ENCODE measurements at places on chromosomes 13 and 19. TPM values are rescaled to one million over a fixed set of nuclear protein-coding genes. Genes with fewer than 3 reads are reported as not detected.

- H3K27ac ChIP-seq = no peak overlapping the region
- no peaks in the 10 kb centered on the region for H3K36me3 ChIP-seq
- peaks cover 9% of the 10 kb centered on the region for H3K27me3 ChIP-seq
- no peak overlapping the region for H3K4me3 ChIP-seq
- no peaks in the 10 kb centered on the region for H3K4me1 ChIP-seq
Observed at GRCh38 chr19:28247243-28247642, 965.7 kb downstream of the UQCRFS1 start.

- no peak overlapping the region for H3K27ac ChIP-seq
- DNase-seq = peak; percentile 52
Observed at GRCh38 chr19:14089662-14090508, 666 bp downstream of the SAMD1 start.

DNA sequence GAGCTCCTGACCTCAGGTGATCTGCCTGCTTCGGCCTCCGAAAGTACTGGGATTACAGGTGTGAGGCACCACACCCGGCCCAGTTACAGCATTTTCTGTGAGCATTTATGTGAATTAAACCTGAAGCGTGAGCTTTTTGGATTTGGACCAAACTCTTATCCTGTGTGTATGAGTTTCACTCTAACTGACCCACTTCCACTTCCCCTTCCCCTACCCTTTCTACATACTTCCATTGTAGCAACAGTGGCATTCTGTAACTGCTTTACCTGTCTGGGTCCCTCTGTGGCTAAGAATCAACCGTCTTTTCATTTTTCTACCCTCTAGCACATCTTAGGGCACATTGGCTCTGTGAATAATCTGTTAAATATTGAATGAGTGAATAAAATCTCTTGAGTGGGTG, 16.2 kb downstream of the FRY start:
- no peak overlapping the region for H3K27ac ChIP-seq
- H3K4me3 ChIP-seq = no peak overlapping the region
- H3K27me3 ChIP-seq = no peaks in the 10 kb centered on the region

DNA sequence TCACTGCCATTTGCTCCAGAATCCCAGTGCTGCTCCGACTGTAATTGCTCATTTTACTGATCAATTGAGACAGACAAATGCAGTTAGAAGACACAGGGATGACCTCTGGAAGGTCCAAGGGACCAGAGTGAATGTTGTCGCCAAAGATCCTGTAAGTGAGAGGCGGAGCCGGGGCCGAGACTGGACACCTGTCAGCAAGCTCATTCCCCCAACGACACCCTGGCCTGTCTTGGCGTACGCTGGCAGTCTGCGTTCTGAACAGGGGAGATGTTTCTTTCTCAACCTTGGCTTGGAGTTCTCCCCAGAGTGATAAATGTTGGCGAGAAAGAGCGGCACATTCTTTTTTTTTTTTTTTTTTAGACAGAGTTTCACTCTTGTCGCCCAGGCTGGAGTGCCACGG, 24.2 kb downstream of the GADD45B start:
- no peak overlapping the region for H3K4me3 ChIP-seq
- H3K27me3 ChIP-seq = no peaks in the 10 kb centered on the region
- peaks cover 3% of the 10 kb centered on the region for H3K4me1 ChIP-seq
- H3K36me3 ChIP-seq = no peaks in the 10 kb centered on the region

DNA sequence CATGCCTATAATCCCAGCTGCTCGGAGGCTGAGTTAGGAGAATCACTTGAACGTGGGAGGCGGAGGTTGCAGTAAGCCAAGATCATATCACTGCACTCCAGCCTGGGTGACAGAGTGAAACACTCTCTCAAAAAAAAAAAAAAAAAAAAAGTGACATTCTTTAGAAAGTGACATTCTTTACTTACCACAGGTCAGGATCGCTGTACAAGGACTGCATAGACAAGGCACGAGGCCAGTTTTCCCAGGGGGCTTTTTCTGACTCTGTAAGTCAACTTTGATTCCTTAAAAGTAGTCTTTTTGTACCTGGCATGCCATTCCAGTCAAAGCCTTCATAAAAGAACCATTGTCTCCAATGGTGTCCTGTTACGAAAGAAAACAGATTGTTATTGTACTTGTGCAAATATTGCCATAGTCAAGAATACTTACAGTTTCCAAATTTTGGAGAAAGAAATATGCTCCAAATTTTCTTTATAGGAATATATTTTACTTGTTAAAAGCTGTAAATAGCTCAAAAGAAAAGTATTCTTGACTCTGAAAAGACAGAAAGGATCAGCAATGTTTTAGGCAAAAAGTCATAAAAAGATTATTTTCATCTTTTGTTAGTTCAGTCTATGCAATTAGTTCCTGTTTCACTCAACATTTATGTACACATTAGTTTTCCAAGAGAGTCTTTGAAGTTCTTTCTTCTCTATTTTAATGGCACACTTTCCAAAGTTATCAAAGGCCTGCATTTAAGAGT, 39.3 kb downstream of the CEACAM1 start:
- H3K27ac ChIP-seq = no peak overlapping the region
- H3K4me3 ChIP-seq = no peak overlapping the region
- no peak for DNase-seq
- H3K36me3 ChIP-seq = no peaks in the 10 kb centered on the region
- peaks cover 1% of the 10 kb centered on the region for H3K4me1 ChIP-seq

DNA sequence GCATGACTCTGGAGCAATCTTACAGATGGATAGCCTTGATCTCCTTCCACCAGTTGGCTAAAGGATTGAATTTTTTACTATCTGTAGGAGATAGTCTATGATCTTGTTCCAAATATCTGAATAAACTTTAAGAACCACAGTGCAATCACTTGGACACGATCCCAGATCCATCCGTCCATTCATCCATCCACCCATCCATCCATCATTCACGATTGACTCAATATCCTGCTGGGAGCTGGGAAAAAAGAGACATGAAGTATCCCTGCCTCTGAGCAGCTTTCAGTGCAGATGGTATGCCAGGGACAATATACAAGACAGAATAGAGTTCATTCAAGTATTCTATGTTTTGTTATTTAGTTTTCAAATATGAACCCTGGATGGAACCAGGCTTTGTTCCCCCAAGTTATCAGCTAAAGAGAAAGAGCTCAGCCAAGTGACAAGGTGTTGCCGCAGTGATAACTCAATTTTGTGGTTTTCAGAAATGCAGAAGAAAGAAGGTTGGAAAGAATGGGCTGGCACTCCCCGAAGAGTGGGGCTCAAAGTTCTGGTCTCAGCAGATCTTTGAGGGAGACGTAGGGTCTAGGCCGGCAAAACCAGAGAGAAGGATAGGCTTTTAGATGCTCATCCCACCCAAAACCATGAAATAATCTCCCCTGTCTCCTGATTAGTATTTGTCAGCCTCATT, 66.3 kb downstream of the IRS2 start:
- H3K4me1 ChIP-seq = peaks cover 54% of the 10 kb centered on the region
- H3K4me3 ChIP-seq = no peak overlapping the region
- peak overlapping the region; percentile 79 for H3K27ac ChIP-seq
- DNase-seq = no peak

- H3K27me3 ChIP-seq = no peaks in the 10 kb centered on the region
- H3K27ac ChIP-seq = no peak overlapping the region
- no peak overlapping the region for H3K4me3 ChIP-seq
- H3K36me3 ChIP-seq = no peaks in the 10 kb centered on the region
- H3K4me1 ChIP-seq = no peaks in the 10 kb centered on the region
- no peak for DNase-seq
Observed at GRCh38 chr19:11970174-11970573, 5.3 kb downstream of the ZNF763 start.

- H3K36me3 ChIP-seq = no peaks in the 10 kb centered on the region
- no peak overlapping the region for H3K27ac ChIP-seq
- DNase-seq = peak; percentile 78
- H3K27me3 ChIP-seq = no peaks in the 10 kb centered on the region
Observed at GRCh38 chr13:94674609-94675348, 37.6 kb downstream of the SOX21 start.

GRCh38 chr13:72586518-72586917, 140.9 kb downstream of the MZT1 start:
- no peak for DNase-seq
- H3K36me3 ChIP-seq = no peaks in the 10 kb centered on the region
- H3K4me3 ChIP-seq = no peak overlapping the region
- H3K27ac ChIP-seq = no peak overlapping the region

GRCh38 chr19:6509118-6509971, 7.2 kb upstream of the TUBB4A start:
- H3K4me3 ChIP-seq = no peak overlapping the region
- DNase-seq = peak; percentile 57
- no peaks in the 10 kb centered on the region for H3K4me1 ChIP-seq
- no peaks in the 10 kb centered on the region for H3K36me3 ChIP-seq

GRCh38 chr13:109704771-109705635, 81.4 kb downstream of the IRS2 start:
- no peaks in the 10 kb centered on the region for H3K27me3 ChIP-seq
- peaks cover 7% of the 10 kb centered on the region for H3K4me1 ChIP-seq
- H3K4me3 ChIP-seq = no peak overlapping the region
- no peaks in the 10 kb centered on the region for H3K36me3 ChIP-seq
- H3K27ac ChIP-seq = peak overlapping the region; percentile 91

- H3K27ac ChIP-seq = no peak overlapping the region
- peaks cover 10% of the 10 kb centered on the region for H3K4me1 ChIP-seq
- DNase-seq = no peak
- no peak overlapping the region for H3K4me3 ChIP-seq
- no peaks in the 10 kb centered on the region for H3K27me3 ChIP-seq
- H3K36me3 ChIP-seq = no peaks in the 10 kb centered on the region
Observed at GRCh38 chr13:51997186-51997585, 14.1 kb downstream of the ATP7B start.

DNA sequence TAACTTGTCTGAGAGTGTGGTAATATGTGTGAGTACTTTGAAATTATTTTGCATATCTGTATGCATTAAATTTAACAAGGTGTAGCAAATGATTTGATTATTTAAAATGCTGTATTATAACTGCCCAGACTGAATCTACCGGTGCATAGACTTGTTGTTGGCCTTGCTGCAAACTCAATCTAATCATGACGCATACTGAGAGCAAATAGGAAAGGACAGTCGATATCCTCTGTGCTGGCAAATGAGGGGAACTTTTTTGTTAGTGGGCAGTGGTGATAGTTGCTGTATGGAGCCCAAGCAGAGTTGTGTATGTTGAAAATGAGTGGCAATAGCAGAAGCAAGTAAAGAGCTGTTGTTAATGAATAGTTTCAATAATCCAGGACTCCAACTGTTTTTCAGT, 127.4 kb downstream of the LMO7 start:
- no peaks in the 10 kb centered on the region for H3K36me3 ChIP-seq
- H3K27ac ChIP-seq = peak overlapping the region; percentile 82
- H3K4me1 ChIP-seq = peaks cover 47% of the 10 kb centered on the region
- DNase-seq = no peak
- H3K27me3 ChIP-seq = no peaks in the 10 kb centered on the region
- H3K4me3 ChIP-seq = peak overlapping the region; percentile 73

- no peaks in the 10 kb centered on the region for H3K27me3 ChIP-seq
- no peak within 1 kb of the TSS for H3K27ac ChIP-seq
- peaks cover 26% of the 10 kb centered on the region for H3K36me3 ChIP-seq
- H3K4me1 ChIP-seq = peaks cover 53% of the 10 kb centered on the region
- no peak for DNase-seq
Observed at GRCh38 chr19:2249010-2249866, at the start of gene AMH. Gene AMH (plus strand): TSS chr19:2249323. CDS start chr19:2249333, 10 bp downstream.

- H3K27ac ChIP-seq = no peak overlapping the region
- H3K4me1 ChIP-seq = no peaks in the 10 kb centered on the region
- peak overlapping the region; percentile 41 for H3K4me3 ChIP-seq
- H3K27me3 ChIP-seq = no peaks in the 10 kb centered on the region
Observed at GRCh38 chr19:21383980-21384582, 12.9 kb upstream of the ZNF493 start.

DNA sequence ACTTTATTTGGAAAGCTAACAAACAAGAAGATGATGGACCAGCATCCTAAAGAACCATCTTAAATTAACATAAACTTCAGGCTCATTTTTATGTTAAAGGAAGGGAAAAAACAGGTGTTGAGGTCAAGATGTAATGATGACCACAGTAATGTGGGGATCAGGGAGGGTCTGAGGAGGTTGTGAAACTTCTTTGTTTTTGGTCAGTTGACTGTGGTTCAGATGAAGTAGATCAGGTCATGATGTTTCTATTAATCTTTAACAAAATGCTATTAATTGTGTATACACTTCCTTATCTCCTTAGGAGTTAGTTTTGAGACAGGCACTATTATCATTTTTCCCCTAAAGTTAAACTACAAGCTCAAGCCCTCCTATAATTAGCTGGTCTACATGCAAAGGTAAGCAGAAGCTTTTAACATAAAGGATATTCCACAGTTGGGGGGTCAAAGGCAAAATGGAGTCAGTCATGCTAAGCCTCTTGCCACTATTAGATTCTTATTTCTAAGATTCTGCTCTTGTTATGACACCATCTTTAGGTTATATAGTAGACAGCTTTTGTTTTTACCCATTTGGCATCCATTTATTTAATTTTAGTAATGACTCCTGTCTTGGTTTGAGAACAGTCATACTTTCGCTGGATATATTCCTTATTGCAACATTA, 800.1 kb upstream of the PCDH9 start:
- no peaks in the 10 kb centered on the region for H3K27me3 ChIP-seq
- no peaks in the 10 kb centered on the region for H3K4me1 ChIP-seq
- no peak for DNase-seq

DNA sequence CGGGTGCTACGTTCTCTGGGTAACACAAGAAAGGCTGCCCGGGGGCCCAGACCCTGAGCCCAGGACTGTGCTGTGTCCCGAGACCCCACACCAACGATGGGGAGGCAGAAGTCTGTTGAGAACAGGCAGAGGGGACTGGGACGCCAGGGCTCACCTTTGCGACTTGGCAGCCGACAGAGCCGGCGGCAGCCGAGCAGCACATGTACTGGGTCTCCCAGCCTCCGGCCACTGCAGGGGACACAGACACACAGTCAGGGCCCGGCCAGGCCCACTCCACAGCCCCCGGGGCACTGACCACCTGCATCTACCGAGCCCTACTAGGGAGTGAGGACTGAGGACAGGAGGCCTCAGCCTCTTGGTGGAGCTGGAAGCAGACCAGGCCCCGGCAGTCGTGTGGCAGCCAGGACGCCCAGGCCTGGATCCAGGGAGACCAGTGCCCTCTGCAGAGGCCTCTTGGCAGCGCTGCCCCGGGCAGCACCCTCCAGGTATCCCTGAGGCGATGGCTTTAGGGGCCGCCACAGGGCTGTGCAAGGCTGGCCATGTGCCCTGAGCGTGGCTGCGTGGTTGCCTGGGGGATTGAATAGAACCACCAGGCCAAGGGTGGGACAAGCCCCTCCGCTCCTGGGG, 5.6 kb upstream of the ATP8B3 start:
- H3K36me3 ChIP-seq = peaks cover 59% of the 10 kb centered on the region
- DNase-seq = no peak
- no peak overlapping the region for H3K27ac ChIP-seq

Gene TBCB
- total RNA-seq = 29.8 TPM

Gene CYP4F2
- 7.7 TPM for total RNA-seq

Gene FSTL3
- 8.4 TPM for total RNA-seq

Gene KASH5
- total RNA-seq = not detected

Gene METTL21C
- total RNA-seq = not detected

All from liver (tissue), 10 donors.